ENCODE measurements at places on chromosomes 1 and 21.

GRCh38 chr1:201475130-201475529 is 6.1 kb upstream of the PHLDA3 start:
- no peak for DNase-seq

GRCh38 chr1:248751142-248751541 is 4.4 kb downstream of the LYPD8 start:
- DNase-seq: no peak

GRCh38 chr1:9165396-9165795 is 36.5 kb upstream of the GPR157 start:
- no peak for DNase-seq

DNA sequence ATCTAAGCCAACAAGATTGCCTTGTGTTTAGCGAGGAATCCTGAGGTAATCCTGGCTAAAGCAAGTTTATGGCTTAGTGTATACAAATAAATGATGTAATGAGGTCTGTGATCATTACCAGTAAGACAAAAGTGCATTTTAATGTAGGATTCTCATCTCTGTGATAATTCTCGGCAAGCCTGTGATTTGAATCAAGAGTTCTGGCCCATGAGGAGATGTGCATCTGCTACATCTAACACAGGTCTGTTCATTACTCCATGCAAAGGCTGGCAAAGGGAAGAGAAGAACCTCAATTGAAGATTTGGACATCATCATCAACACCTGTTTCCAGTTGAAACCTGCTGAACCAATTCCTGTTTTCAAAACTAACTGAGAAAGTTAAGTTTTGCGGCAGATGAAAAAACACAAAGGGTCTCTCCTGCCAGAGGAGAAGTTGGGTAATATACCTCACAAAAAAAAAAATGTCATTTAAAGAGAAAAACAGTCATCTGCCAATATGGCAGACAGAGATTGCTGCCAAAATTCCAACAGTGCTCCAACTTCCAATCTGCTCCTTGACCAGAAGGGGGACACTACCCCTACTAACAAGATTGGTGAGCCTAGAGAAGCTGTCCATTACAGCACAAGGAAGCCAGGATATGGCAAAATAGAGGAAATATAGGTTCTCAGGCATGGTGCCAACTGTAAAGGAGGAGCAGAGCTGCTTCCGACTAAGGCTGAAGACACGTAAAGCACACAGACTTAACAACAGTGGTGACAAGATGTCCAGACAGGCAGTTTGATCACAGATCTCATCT is 453.7 kb downstream of the TTLL7 start:
- no peak for DNase-seq

DNA sequence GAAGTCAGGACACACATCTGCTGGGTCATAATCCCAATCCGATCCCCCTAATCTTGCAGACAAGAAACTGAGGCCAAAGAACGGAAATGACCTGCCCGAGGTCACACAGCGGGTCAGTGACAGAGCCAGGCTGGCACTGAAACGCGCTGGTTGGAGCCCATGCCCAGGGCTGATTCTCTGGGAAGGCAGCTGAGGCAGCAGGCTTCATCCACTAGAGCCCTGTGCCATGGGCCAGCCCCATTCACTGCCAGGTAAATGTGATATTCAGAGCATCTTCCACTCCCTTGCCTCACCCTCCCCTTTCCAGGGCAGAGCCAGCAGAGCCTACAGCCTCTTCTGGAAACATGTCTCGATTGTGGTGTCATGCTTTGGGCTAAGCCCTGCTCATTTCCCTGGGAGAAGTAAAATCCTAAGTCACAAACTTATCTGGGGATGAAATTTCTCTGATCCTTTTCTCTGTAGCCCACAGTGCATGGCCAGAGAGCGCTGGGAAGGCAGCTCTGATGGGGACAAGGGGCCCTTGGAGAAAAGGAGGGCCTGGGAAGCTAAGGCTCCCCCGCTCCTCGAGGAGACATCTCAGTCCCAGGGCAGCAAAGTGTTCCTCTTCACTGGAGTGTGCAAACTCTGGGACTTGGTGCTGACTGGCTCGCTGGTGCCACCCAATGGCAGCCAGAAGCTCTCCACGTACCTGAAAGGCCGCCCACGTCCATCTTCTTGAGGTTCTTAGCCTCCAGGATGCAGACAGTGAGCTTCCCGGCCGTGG is 110.4 kb downstream of the SYT2 start:
- no peak for DNase-seq

- DNase-seq: no peak
Observed at GRCh38 chr1:229209816-229210215, 61.1 kb upstream of the RAB4A start.

DNA sequence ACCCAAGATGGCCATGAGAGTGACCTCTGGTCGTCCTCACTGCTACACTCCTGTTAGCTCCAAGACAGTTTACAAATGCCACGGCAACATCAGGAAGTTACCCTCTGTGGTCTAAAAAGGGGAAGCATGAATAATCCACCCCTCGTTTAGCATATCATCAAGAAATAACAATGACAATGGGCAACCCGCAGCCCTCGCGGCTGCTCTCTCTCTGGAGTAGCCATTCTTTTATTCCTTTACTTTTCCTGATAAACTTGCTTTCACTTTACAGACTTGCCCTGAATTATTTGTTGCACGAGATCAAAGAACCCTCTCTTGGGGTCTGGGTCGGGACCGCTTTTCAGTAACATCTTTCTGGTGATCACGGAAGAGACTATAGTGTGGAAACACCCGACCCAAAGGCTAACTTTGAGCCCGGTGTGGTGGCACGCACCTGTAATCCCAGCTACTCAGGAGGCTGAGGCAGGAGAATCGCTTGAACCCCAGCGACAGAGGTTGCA is 19.8 kb upstream of the COX20 start:
- DNase-seq: no peak

DNA sequence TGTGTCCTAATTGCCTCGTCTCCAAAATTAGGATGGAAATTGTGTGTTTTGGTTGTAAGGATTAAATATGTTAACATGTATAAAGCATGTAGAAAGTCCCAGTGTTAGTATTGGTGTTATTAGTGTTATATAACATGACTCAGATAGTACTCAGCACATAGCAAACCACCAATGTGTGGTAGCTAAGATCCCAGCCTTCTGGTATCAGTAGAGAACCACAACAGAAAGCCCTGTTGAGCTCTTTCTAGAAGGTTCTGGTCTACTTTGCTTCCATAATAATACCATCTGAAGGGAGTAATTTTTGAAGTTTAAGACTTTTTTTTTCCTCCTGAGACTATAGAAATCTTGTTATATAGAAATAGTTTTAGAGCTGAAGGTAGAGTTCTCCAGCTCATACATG is 259.3 kb upstream of the SGIP1 start:
- no peak for DNase-seq

GRCh38 chr1:36350659-36351226 is 27.3 kb upstream of the EVA1B start:
- DNase-seq: peak; percentile 44

DNA sequence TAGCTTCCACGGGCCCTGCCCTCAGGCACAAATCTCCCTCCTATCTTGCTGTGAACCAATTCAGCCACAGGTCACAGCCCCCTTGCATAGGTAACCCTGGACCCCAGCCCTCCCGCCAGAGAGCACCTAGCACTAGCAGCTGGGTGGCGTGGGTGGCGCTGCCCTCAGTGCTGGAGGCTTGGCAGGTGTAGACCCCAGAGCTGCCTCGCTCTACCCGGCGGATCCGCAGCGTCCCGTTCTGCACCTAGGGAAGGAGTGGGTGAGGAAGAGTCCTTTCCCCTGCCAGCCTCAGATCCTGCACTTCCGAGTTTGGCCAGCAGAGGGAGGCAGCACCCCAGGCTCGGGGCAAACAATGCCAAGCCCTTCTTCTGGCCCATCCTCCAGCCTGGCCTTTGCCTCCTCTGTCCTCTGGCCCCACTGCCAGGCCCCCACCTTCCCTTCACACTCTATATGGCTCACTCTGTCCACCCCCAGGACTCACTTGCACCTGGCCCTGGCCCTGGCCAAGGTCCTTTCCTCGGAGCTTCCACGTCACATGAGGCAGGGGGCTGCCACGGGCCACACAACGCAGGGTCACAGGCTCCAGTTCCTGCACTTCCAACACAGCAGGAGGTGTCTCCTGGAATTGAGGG is 9.0 kb downstream of the IGSF9 start:
- DNase-seq: peak; percentile 83

DNA sequence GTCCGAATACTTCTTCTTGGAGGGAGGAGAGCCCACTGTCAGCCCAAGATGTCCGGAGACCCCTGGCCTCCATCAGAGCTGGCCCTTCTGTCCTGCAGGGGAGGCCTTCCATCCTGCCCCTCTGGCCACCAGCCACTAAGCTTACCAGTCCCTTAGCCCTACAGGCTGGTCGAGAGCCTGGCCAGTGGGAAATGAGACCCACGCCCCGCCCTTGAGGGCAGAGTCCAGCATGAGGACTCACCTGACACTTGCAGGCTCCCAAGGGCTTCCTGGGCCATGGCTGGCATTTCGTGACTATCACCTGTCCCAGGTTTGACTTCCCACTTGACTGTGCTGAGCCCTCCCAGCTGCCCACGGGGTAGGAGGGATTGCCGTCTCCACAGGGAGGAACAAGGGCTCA is 361.8 kb upstream of the VAMP3 start:
- no peak for DNase-seq

GRCh38 chr1:226402739-226403165 is 5.1 kb downstream of the PARP1 start:
- no peak for DNase-seq

- no peak for DNase-seq
Observed at GRCh38 chr21:18549214-18549905, 145.8 kb upstream of the TMPRSS15 start.

GRCh38 chr1:4571263-4571662 is 83.1 kb upstream of the AJAP1 start:
- no peak for DNase-seq

DNA sequence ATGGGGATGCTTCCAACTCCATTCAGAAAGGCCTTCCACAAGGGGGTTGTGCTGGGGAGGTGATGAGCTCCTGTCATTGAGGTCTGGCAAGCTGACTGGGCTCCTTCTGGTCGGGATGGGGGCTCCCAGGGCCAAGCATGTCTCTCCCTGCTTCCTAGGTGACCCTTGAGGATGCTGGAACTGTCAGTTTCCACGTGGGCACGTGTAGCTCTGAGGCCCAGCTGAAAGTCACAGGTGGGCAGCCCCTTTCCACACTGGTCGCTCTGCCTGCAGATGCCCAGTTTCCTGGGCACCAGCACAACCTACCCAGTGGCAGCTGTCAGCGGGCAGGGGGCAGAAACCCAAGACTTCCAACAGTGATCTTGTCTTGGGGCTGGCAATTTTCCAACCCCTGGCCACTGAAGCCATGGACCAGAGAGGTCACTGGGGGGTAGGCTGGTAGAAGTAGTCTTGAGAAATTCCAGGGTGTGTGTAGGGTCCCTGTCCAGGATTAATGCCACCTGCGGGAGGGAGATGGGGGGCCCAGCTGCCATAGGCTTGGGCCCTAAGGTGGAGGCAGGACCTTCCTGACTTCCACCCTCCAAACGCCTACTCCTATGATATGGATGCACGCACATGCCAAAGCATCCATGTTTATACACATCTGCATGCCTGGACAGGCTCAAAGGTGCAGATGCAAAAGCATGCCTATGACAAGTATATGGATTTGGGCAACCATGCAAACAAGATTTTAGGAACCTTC is 97.1 kb downstream of the TRIM11 start:
- DNase-seq: no peak

GRCh38 chr1:233252441-233252840 is 43.1 kb downstream of the PCNX2 start:
- no peak for DNase-seq

GRCh38 chr1:73980324-73981040 is 217.5 kb downstream of the LRRIQ3 start:
- DNase-seq: no peak

GRCh38 chr1:21200767-21201166 is 24.1 kb upstream of the EIF4G3 start:
- no peak for DNase-seq

- no peak for DNase-seq
Observed at GRCh38 chr1:168379104-168379860, 98.6 kb downstream of the TBX19 start.

GRCh38 chr1:3250624-3251023 is 181.6 kb downstream of the PRDM16 start:
- DNase-seq: no peak

DNA sequence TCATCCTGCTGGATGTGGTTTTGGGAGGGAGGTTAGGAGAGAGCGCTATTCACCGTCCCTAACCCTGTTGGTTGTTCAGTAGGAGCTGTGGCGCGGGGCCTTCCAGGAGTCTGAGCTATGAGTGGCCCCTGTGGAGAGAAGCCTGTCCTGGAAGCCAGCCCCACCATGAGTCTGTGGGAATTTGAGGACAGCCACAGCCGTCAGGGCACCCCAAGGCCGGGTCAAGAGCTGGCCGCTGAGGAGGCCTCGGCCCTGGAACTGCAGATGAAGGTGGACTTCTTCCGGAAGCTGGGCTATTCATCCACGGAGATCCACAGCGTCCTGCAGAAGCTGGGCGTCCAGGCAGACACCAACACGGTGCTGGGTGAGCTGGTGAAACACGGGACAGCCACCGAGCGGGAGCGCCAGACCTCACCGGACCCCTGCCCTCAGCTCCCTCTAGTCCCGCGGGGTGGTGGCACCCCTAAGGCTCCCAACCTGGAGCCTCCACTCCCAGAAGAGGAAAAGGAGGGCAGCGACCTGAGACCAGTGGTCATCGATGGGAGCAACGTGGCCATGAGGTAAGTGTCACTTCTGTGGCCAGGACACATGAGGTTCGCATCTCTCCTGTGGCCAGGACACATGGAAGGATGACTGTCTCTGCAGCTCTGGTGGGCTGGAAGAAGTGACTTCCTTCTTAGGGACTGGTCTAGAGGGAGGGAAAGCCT is 1.2 kb downstream of the ZC3H12A start:
- no peak for DNase-seq

DNA sequence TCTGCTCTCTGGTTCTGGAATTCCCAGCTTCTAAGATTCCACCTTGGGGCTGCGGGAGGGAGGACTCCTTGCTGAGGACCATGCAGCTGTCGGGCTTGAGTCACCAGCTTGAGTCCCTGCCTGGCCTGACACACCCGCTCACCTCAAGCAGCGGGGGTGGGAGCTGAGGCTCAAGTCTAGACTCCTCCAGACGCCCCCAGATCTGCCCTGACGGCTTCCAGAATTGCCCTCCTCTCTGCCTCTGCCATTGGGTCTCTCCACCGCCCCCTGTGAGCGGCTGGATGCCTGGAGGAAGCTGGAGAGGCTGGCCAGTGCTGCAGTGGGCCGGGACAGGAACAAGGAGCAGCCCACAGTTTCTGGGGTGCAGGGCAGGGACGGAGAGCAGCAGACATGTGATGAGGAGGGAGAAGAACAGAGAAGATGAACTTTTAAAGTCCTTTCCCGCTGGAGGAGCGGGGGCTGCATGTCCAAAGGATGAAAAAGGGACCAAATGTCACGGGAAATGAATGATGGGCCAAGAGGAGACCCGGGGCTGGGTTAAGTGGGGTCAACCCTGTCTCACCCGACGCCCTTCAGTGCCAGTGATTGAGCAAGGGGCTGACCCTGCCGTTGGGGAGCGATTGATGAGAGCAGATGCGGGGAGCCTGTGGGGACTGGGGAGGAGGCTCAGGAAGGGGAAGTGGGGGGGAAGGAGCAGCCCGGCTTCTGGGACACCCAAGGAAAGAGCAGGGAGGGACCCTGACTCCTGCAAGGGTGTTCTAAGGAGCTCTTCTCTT is 13.5 kb downstream of the CRABP2 start:
- no peak for DNase-seq

- DNase-seq: peak; percentile 27
Observed at GRCh38 chr1:111738436-111739193, 580 bp downstream of the INKA2 start.

All from activated CD4-positive, alpha-beta T cell treated with anti-CD3 and anti-CD28 coated beads, Interleukin-2, amount 50 U/mL, for 4 hours (primary cell).